Mucosa of gallbladder (tissue), 1 donor: ENCODE measurements at places on chromosomes 6 and 20. TPM values are rescaled to one million over a fixed set of nuclear protein-coding genes. Genes with fewer than 3 reads are reported as not detected.
A peak's percentile ranks its signal among the peaks of the same experiment; 100 is the strongest.

Gene MPIG6B
- 0.37 TPM for total RNA-seq

DNA sequence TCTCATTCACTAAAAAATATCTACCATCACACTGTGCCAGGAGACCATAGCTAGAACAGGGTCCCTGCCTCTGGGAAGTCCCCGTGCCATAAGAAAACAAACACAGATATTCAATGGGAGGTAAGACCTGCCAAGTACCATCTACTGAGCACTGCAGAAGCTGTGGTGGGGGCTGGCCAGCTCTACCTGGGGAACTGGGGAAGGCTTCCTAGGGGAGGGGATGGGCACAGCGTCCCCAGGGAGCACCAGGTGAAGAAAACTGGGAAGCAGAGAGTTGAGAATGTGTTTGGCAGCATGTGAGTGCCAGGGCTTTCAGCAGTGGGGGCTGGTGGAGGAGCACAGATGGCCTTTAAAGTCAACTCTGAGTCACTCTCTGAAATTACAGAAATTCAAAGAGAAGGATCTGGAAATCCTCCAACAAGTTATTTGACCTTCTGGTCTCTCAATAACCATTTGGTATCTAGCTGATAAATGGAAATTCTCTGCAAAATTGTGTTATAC lies 85.2 kb downstream of the SHLD1 start:
- DNase-seq, result no peak

GRCh38 chr6:20126789-20127653 lies 85.2 kb downstream of the MBOAT1 start:
- peak; percentile 37 for DNase-seq

Gene ROMO1
- 155 TPM for total RNA-seq

GRCh38 chr20:43755390-43755789 lies 28.6 kb upstream of the GTSF1L start:
- DNase-seq, result no peak
